ENCODE measurements at places on chromosomes 11 and 22.

DNA sequence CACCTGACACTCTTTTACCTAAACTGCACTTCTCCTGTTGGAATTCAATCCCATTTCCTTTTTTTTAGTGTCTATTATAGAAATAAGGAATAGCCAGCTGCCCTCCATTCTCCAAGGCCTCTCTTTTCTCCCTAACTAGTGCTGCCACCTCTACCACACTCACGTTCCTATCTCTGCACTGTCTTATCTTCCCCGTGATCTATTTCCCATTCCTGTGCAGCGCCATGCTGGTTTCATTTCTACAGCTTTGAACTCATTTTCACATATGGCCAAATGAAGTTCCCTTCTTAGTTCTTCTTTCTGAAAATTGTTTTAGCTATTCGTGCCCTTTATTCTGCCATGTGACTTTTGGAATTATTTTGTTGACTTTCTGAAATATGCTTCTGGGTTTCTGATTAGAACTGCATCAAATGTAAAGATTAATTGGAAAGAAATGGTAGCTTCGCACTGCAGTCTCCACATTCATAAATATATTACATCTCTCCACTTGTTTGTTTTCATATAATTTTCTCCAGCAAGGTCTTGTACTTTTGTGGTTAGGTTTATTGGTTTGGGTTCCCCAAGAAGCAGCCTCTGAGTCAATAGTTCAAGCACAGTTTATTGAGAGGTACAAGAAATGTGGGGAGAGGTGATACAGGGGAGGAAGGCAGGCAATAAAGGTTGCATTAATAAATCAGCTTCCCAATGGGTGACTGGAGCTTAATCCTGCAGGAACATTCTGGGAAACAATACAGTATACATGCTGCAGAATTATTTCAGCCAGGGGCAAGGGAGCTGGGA, 43.7 kb upstream of the DRD2 start:
- DNase-seq, result no peak

DNA sequence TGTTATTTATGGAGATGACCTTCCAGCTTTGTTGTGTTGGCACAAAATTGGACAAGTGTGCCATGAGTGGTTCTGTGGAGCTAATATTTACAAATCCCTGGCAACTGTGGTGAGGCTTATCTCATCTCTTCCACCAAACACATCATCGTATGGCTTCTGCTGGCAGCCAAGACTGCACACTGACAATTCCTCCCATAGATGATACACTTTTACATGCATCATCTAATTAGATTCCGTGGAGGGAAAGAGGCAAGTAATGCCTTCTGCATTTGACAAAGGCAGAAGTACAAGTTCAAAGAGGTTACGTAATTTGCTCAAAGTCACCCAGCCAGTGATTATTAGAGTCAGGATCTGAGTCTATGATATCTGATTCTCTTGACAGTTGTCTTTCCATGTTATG, 62.7 kb upstream of the KIRREL3 start:
- no peak for DNase-seq

DNA sequence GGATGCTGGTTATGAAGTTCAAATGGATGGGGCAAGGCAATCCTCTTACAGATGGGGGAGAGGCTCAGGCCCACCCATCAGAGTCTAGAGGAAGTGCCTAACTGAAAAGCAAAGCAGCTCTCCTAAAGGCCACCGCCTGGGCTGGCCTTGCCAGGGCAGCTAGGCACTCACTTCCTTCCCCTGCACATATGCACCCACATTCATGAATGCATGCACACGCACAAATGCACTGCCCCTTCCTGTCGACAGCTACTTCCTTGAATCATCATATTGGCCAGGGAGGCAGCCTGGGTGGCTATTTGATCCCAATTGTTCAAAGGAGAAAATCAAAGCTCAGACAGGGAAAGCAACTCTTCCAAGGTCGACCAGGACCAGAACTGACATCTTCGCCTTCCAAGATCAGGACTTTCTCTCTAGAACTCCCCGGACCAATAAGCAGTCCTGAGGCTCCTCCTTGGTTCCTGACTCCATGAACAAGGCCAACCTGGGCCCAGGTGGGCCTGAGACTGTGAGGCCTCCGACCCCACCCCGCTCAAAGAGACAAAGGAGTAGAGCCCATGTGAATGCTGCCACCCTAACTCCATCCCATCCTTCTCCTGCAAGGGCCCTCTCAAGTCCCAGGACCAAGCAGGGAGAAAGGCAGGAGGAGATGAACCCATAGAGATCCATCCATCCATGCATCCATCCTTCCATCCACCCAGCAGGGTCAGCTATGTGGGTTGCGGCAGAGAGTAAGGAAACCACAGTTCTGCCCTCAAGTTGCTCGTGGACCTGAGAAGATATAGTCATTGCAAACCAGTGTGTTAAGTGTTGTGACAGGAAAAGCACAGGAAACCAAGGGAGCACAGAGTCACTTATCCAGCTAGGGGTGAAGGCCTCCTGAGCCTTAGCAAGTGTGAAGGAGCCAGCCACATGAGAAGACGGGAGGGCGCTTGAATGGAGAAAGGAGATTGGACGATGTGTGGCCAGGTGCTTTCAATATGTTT, 35.4 kb upstream of the LMO1 start:
- no peak for DNase-seq

DNA sequence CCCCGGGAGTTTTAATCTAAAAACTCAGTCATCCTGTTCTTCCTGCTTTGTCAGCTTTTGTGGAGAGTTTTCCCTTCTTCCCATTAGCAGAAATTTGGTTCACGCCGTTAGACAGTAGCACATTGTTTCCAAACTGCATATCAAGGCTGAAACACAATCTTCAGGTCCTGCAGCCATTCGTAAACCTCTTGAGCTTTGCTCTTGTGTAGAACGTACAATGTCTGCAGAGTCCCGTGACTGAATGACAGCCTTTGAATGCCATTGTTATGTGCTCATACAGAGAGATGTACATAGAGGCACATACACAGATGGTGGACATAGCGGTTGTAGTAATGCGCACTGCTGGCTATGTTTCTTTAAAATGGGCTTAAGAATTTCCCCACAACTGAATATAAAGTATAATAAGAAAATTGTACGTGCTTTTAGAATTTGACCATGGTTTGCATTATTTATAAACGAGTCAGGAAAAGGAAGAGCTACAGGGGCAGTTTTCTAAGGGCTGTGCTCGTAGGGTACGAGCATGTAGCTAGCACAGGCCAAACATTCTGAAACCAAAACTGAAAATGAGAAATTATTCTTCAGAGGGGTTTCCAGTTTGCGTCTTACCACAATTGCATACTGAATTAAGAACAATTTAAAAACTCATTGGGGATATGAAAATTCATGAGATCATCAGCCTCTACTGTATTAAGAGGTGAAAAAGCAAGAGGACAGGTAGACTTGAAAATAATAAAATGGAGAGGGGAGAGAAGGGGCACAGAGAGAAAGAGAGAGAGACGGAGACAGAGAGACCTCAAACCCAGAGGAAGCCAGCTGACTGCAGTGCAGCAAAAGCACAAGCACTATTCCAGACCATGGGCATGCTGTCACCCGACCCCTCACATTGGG, 310.1 kb downstream of the CADM1 start:
- no peak for DNase-seq

DNA sequence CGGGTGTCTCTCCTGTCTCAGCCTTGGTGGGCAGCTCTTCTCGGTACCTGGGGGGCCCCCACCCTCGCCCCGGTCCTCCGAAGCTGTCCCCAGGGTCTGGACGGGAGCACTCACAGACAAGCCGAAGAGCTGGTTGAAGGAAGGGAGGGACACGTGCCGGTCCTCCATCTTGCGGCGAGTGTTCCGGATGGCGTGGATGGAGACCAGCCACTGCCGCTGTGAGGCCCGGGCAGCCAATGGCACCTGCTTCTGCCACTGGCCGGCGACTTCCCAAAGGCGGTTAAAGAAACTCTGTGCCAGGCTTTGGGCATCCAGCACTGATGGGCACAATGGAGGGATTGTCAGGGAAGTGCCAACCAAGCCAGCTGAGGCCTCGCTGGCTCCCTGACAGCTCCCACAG, 18.7 kb downstream of the PPM1F start:
- DNase-seq, result no peak

DNA sequence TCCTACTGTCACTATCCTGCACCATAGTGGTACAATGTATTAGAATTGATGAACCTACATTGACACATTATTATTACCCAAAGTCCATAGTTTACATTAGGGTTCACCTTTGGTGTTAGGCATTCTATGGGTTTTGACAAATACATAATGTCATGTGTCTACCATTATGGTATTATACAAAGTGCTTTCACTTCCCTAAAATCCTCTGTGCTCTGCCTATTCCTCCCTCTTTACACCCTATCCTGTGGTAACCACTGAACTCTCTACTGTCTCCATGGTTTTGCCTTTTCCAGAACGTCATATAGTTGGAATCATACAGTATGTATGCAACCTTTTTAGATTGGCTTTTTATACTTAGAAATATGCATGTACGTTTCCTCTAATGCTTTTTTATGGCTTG, 51.5 kb downstream of the CCDC15 start:
- DNase-seq, result no peak

GRCh38 chr22:39169797-39170466, 17.5 kb upstream of the CBX7 start:
- no peak for DNase-seq

GRCh38 chr22:44212936-44213335, 32.2 kb downstream of the PARVG start:
- no peak for DNase-seq

GRCh38 chr22:23268139-23268712, 87.9 kb downstream of the BCR start:
- no peak for DNase-seq

- peak; percentile 5 for DNase-seq
These were observed 243.5 kb upstream of the ANO3 start for GRCh38 chr11:26088391-26088790.

DNA sequence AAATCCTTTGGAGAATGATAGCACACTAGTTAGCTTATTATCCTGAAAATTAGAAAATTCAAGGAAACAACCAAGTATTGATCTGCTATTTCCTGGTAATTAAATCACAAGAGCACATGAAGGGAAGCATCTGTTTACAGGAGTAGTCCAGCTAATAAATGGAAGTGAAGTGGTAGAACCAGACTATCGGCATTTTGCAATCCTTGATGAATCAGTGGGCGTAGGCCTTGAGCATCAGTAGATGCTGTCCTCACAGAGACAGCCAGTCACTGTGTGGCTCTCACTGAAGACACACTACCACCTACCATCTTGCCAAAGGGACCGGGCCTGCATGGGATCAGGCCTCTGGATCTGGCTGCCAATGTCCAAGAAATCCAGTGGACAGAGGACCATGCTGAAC, 69.8 kb downstream of the FBLN1 start:
- DNase-seq, result peak; percentile 52

DNA sequence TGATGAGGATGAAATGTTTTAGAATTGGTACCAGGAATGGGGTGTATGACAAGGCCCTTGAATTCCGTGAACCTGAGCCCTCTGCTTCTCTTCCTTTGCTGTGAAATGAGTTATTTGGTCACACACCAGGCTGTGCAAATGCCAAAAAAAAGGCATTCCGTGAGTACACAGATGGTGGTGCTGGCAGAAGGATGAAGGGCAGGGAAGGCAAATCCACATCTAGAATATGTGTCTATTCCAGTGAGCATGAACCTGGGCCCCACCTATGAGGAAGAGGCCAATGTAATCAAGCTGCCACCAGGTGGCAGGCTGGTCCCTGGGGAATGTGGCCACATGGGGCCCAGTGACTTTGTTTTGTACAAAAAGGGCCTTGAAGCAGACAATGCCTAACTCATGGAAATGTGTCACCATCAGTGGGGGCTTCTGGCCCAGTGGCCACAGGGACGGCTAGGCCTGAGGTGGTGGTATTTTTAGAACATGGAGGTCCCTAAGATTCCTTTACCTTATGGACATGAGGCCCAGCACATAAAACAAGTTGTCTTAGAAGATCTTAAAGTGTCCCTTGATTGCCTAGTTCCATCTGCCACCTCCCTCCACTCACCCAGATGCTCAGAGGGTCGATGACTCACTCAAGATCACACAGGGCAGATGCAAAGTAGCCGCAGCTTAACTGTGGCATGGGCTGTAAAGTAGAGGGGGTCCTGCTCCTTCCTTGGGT, 3.9 kb upstream of the RNF215 start:
- DNase-seq, result peak; percentile 38

GRCh38 chr22:45879552-45879949, 97.4 kb downstream of the WNT7B start:
- no peak for DNase-seq

All from RWPE1 (cell line).